ENCODE measurements at places on chromosomes 13 and 19. TPM values are rescaled to one million over a fixed set of nuclear protein-coding genes. Genes with fewer than 3 reads are reported as not detected.

Gene BORA
- total RNA-seq, result 14.6 TPM

Gene ZNF823
- total RNA-seq, result 0.10 TPM

Gene ZNF534
- total RNA-seq, result not detected

Gene HCN2
- total RNA-seq, result 0.63 TPM

Gene ATP4A
- not detected for total RNA-seq

Gene KLHL1
- total RNA-seq, result 0.05 TPM

Gene TEX101
- total RNA-seq, result not detected

Gene SYCN
- not detected for total RNA-seq

Gene GPR183
- 0.30 TPM for total RNA-seq

- DNase-seq, result no peak
Observed at GRCh38 chr13:80340651-80341100, 250 bp downstream of the SPRY2 start.

GRCh38 chr13:46529216-46529919 is 23.6 kb upstream of the LRCH1 start:
- no peak for DNase-seq

GRCh38 chr13:40024967-40025714 is 369.7 kb downstream of the COG6 start:
- no peak for DNase-seq

GRCh38 chr13:23715092-23715761 is 145.0 kb downstream of the TNFRSF19 start:
- no peak for DNase-seq

GRCh38 chr13:62207388-62207787 is 791.7 kb upstream of the PCDH20 start:
- DNase-seq, result no peak

DNA sequence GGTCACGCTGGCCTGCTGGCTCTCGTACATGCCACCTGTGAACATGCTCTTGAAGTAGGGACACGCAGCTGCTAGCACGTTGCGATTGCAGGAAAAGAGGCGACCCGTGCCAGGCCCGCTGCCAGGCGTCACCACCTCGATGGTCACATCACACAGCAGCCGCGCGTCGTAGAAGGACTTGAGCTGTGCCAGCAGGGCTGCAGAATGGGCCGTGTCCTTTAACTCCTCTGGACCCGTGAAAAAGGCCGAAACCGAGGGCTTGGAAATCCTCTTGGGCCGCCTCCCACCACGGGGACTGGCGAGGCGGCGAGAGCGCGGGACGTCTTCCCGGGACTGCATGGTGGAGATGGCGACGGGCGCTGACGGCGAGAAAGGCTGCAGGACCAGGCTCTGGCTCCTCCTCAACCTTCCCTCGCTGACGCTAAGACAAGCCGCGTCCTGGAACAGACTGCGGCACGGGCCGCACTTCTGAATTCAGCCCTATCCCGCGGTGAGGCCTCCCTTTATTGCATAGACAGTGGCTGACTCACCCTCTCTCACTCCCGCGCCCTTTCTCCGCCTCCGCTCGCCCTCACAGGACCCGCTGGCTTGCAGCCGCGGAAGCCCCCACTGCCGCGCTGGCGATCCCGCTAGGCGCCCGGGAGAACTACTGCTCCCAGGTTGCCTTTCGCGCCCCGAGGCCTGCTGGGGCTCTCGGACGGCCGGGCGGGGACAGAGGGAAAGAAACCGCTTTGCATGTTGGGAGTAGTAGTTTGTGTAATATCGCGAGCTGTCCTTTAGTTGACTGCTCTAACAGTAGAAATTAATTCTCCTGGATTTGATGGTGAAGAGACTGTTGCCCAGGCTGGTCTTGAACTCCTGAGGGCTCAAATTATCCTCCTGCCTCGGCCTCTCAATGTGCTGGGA is at the start of gene KBTBD7:
KBTBD7 (minus strand) TSS at position 651 of the 906 bp plus-strand sequence; CDS start at position 339, 312 bp downstream.
- peak; percentile 81 for DNase-seq

DNA sequence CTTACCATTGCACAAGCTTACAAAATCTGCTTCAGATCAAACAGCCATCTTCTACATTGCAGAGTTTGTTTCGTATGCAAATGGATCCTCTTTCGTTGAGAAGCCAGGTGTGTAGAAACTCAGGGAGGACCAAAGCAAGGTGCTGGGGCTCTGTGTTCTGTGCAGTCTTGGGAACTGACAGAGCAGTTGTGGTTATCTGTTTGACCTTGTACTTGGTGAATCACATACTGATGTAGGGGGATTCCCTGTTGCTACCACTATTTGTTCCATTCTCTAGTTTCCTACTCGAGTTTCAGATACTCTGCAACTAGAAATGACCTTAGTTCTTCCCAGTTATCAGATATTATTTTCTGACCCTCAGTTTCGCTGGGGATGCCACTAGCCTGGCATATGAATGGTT is 95.2 kb upstream of the CLDN10 start:
- no peak for DNase-seq

- DNase-seq, result no peak
Observed at GRCh38 chr13:79258489-79258888, 147.6 kb downstream of the RBM26 start.

- DNase-seq, result no peak
Observed at GRCh38 chr19:56341948-56342347, 27.3 kb upstream of the ZSCAN5A start.

DNA sequence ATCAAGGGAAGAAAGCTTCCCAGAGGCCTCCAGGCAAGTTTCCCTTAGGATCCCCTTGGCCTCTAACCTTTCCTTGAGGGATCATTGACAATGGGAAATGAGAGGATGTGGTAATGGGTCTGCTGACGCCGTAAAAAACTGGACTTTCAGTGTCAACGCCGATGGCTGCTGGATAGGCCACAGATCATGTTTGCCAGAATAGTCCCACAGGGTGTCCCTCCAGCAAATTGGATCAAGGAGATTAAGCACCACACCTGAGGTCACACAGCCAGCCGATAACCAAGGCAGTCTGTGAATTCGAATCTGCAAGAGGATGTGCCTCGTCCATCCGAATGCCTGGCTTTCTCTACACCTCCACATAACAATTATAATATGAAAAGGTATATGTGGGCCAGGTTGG is 17.6 kb downstream of the BCAT2 start:
- no peak for DNase-seq

GRCh38 chr13:20389696-20390525 is 135.7 kb downstream of the CRYL1 start:
- no peak for DNase-seq

DNA sequence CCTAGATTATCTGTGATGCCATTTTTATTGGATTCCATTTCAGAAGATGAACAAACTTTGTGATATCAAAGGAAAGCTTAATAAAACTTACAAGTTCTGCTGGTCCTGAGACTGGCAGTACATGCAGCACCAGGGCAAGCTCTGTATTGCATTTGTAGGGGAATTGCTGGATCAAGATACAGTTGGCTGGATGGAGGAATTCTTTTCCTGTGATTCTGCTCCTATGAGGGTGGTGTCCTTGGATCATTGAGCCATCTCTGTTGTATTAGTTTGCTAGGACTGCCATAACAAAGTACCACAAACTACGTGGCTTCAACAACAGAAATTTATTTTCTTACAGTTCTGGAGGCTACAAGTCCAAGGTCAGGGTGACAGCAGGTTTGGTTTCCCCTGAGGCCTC is 33.9 kb upstream of the CSNK1A1L start:
- no peak for DNase-seq

- no peak for DNase-seq
Observed at GRCh38 chr19:33193865-33194362, at the start of gene LRP3. Gene LRP3 (plus strand): TSS chr19:33194330. CDS start chr19:33194786, 456 bp downstream.

- DNase-seq, result no peak
Observed at GRCh38 chr13:41402691-41403511, 54.4 kb upstream of the RGCC start.

- DNase-seq, result no peak
Observed at GRCh38 chr19:30804751-30805150, 432.6 kb downstream of the ZNF536 start.

DNA sequence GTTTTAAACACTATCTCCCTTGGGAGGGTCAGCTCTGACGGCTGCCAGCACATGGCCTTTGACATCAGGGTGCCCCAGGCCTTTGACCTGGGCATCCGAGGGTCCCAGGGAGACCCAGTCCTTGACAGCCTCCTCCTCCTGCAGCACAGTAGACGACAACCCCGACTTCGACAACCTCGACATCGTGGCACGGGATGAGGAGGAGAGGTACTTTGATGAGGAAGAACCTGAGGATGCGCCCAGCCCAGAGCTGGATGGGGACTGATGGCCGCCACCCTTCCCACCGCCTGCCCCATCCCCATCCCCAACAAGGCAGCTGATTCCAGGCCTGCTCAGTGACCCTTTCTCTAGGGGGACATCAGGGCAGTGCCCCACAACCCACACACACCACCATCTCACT is 12.5 kb downstream of the CCDC97 start:
- DNase-seq, result no peak

DNA sequence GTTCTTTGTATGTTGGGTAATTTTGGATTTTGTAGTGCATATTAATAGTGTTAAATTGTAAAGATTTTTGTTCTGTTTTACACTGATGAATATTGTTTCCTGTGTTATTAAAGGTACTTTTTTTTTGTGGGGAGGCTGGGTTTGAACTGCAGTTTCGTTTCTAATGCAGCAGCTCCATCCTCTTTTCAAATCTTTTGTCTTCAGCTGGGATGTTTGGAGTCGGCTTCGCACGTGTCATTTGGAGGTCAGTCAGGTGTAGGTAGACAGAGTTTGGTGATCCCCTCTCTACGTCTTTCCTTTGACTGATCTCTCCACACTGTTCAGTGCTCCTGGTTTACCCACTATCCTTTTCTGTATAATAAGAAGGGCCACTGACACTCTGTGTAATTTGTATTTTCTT is 30.3 kb downstream of the TDRD3 start:
- no peak for DNase-seq

- no peak for DNase-seq
Observed at GRCh38 chr13:72534951-72535640, 192.3 kb downstream of the MZT1 start.

- no peak for DNase-seq
Observed at GRCh38 chr13:93771227-93771626, 544.6 kb downstream of the GPC6 start.

DNA sequence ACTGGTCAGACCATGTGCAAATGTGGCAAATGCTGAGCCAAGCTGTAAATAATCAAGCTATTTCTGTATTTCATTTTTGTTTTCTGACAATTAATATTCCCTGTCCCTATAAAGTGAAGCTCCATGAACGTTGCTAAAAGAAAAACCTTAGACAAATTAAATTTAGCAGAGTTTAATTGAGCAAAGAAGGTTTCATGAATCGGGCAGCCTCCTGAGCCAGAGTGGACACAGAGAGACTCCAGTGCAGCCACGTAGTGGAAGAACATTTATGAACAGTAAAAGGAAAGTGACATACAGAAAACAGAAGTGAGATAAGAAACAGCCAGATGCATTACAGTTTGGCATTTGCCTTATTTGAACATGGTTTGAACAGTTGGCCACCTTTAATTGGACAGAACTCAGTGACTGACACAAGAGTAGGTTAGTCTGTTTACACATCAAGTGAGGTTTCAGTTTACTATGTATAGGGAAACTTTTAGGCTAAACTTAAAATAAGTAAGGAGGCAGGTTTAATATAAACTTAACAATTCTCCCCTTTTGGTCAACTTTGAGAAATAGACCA is 69.7 kb downstream of the UFM1 start:
- DNase-seq, result no peak

GRCh38 chr13:40422588-40423235 is 243.7 kb downstream of the FOXO1 start:
- no peak for DNase-seq
